ENCODE measurements at places on chromosomes 2 and 18.

GRCh38 chr2:1300284-1300683 lies 113.0 kb upstream of the TPO start:
- no peak for DNase-seq

DNA sequence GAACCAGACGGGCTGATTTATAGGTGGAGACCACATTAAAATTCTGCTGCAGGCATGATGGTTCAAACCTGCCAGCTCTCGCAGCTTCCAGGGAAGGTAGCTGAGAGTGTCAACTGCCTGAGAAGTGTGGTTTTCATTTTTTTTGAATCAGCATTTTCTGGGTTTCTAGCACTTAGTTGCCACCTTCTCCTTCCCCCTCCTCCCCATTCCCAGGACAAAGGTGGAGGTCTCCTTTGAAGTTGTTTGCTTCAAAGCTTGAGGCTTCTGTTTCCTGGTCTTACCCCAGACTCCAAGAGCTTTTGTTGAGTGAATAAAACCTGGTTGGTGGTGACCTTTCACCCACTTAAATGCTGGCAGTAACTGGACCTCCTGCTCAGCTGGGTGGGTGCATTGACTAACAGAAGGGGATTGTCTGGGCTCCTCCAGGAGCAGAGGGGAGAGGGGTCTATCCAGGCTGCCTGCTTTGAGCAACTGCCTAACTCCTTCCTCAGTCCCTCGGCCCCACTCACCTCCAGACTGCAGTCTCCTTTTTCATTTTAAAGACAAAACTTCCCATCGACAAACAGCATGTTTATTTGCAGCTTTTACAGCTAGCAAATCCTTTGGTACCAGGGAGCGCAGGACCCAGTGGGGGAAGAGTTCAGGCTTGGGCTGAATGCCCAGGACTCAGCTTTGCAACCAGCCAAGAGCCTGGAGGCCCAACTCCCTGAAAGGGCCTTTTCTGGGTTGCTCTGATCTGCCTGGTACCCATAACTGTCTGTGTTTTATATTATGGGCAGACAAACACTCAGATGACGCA lies 3.5 kb downstream of the RHOB start:
- DNase-seq, result peak; percentile 90

DNA sequence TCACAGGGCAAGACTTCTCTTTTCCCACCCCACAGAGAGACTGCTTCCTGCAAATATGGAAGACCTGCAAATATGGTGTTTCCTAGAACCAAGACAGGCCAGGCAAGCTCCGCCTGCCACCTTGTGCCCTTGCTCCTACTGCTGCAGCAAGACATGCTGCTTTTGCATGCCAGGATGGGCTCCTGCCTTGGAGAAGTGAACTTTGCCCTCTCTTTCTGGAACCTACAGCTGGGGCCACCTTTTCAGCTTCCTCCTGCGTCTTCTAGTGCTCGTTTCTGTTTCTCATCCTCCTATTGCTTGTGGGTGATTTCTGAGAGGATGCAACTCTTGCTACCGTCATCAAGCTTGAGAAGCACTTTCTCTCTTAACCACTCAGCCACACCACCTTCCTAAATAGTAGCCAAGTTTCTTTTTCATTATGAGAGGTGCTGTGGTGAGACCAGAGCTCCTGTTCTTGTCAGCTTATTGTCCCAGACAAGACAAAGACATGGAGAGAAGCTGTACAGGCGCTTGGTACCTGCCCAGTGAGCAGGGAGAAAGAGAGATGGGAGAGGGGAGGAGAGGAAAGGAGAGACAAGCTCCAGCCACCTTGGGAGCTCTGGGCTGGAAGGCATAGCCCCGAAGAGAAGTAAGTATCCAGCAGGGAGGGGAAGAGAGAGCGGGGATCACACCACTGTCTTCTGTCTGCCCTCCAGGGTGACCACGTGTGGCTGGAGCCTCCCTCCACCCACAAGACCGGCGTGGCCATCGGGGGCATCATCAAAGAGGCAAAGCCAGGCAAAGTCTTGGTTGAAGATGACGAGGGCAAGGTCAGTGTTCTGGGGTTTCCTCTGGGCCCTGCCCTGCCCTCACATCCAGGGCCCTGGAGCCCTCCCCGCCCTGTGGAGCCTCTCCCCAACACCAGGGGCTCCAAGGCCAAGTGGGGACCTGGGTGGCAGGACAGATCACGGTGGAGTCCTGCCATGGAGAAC lies 28.3 kb downstream of the MYO7B start:
- DNase-seq, result no peak

GRCh38 chr2:213150315-213151097 lies 906 bp downstream of the IKZF2 start:
- DNase-seq, result peak; percentile 20

DNA sequence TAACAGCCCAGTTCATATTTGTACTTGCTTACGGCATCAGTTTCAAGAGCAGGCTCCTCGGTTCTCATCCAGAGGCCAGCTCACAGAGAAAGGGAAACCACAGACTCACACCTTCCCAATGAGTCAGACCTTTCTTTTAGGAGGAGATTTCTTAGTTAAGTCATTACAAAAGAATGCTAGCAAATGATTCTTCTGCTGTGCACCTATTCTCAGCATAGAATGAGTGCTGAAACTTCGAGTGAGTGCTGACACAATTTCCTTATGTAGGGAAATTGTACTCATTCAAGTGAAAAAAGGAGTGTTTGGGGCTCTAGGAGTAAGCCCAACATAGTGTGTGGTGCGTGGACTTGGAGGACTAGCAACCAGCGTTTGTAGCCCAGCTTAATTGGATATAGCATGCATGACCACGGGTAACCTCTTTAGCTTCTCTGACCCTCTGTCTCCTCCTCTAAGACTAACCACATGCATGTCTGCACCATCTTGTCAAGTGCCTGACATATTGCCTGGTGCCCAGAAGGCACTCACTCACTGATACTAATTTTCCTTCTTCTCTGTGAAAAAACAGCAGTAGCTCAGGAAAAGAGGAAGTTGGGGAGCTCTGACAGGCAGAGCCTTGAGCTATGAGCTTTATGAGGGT lies 87.0 kb downstream of the ALPK2 start:
- peak; percentile 98 for DNase-seq
